ENCODE measurements at places on chromosomes 16 and 17.

DNA sequence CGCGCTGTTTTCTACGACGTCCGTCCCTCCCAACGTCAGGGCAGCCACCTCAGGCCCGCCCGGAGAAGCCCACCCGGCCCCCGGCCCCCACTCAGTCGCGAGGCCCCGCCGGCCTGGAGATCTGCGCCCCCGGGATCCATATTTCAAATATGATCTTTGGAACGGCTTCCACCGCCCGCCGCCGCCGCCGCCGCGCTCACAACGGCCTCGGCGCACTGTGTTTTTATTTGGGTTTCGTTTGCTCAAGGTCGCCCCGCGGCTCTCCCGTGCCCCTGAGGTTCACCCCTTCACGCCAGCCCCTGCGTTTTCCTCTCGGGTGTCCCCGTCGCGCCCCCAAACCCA is 4.2 kb upstream of the CBX4 start:
- no peak for DNase-seq

DNA sequence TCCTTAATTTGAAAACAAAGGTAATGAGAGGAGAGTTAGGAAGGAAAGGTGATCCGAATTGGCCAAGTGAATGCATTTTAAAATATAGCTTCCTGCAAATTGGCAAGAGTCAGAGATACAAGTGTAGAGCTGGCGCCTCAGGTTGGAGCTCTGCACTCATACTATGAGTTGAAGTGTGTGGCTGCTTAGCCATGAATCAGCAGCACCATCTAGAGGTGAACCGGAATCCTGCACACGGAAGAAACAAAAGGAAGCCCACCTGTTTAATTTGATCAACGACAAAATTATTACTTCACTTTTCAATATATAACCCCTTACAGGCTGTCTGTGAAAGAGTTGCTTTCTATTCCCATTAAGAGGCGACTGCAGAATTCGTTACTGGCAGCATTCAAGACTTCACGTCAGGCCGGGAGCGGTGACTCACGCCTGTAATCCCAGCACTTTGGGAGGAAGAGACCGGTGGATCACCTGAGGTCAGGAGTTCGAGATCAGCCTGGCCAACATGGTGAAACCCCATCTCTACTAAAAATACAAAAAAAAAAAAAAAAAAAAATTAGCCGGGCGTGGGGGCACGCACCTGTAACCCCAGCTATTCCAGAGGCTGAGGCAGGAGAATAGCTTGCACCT is 1253.7 kb upstream of the CDH8 start:
- DNase-seq = no peak

DNA sequence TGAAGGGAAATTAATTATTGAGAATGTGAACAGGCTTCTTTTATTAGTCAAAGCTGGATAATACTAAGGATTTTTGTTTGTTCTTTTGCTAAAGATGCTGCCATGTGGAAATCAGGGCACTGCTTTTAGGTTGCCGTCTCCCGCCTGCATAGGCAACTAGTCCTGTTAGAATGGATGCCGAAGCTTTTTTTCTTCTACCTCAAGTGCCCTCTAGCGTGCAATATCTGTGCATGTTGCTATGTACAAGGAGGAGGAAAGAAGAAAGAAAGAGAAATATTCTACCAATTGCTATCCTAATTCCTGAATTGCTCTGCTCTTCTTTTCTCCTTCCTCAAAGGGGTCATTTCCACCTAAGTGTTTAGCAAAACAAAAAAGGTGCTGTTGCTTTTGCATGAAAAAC is 5.2 kb upstream of the CDH8 start:
- no peak for DNase-seq

DNA sequence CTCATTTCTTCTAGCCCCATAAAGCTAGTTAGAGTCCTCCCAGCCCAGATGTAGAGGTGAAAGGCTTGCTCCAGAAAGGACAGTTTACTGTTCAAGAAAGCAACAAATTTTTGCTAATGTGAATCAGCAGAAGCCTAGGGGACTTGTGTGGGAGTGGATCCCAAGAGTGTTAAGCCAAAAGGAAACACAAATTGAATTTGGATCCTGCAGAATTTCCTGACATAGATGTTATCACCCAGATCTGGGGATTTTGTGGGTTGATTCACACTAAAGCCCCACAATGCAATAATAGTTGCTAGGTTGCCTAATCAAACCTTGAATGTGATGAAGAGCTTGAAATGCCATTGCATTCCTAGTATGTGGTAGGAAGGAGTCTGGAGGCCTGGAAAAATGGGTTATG is 135.2 kb upstream of the HS3ST3A1 start:
- DNase-seq = no peak

GRCh38 chr16:23575834-23576233 is 18.3 kb downstream of the UBFD1 start:
- DNase-seq = no peak

GRCh38 chr16:57999366-57999970 is 1.0 kb downstream of the ZNF319 start:
- DNase-seq = no peak

DNA sequence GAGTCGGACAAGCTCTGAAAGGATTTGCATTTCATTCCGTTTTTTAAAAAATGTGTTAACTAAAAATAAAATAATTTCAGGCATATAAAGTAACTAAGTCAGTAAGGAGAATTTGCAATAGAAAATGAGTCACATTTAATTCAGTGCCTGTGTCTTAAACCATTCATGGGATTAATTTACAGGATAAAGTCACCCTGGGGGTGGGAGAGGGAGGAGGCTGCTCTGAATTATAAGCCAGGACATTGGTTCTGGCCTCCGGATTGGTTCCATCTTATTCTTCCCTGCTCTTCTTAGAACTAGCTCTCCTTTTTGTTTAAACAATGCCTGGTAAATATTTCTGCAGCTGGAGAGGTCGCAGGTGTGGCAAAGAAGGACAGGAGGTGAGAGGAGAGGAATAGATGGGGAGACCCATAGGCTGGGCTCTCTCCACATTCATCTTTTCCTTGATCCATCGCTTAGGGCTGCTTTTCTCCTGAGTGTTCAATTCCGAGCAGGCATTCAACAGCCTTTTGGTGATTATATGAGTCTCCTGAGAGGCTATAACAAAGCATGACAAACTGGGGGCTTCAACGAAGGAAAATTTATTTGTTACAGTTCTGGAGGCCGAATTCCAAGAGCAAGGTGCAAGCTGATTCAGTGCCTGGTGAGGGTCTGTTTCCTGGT is 319.2 kb downstream of the PHKB start:
- DNase-seq = no peak

DNA sequence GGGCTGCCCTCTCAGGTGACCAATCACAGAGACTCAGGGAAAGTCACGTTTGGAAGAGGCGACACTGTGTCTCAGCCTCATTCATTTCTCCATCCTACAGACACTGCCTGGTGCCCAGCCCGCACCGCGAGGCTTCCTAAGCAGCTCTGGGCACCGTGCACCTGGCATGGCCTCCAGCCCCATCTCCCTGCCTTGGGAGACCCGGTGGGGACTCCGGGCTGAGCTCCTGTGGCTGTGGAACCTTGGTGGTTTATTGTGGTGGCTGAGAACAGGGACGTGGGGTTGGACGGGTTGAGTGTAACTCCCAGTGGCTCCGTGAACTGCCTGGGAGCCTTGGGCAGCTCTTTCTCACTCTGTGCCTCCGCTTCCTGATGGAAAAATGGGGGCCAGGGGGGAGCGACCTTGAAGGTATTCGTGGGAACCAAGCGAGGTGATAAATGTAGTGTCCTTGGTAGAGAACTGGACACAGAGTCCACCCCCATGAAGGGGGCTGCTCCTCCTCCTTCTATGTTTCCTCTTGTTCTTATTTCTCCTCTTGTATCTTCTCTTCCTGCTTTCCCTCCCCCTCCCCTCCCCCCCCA is 215.4 kb downstream of the SEC14L1 start:
- DNase-seq = no peak

DNA sequence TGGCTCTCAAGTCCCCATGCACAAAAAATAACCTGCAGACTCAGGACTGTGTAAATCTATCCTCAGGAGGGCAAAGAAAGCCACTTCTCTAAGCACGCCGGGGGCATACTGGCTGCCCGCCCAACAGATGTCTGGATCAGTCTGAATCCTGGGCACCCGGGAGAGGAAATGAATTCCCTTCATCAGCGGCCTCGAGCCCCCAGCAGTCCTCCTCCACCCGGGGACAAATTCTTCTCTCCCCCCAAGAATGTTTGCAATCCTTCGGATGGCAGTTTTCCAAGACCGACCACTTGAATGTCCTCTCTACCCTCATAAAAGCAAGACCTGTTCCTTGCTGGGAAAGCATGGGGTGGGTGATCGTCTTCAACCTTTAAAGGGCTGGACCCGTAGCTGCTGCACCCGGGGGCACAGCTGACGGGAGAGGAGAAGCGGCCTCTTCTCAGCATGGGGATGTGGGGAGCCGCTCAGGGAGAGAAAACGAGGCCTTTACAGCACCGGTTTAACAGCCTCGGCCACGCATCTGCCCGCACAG is 9.4 kb upstream of the MAP2K3 start:
- DNase-seq = no peak

DNA sequence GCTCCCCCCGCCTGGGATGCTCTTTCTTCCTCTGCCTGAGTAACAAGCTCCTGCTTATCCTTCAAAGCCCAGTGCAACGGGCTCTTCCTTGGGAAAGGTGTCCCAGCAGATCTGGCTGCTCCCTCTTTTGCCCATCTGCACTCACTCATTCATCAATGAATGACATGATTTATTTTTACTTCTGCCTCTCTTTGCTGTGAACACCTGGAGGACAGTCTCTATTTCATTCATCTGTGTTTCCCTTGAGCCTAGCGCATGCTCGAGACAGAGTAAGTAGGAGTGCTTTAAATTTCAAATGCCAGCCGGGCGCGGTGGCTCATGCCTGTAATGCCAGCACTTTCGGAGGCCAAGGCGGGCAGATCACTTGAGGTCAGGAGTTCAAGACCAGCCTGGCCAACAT is 22.0 kb upstream of the GINS2 start:
- no peak for DNase-seq

DNA sequence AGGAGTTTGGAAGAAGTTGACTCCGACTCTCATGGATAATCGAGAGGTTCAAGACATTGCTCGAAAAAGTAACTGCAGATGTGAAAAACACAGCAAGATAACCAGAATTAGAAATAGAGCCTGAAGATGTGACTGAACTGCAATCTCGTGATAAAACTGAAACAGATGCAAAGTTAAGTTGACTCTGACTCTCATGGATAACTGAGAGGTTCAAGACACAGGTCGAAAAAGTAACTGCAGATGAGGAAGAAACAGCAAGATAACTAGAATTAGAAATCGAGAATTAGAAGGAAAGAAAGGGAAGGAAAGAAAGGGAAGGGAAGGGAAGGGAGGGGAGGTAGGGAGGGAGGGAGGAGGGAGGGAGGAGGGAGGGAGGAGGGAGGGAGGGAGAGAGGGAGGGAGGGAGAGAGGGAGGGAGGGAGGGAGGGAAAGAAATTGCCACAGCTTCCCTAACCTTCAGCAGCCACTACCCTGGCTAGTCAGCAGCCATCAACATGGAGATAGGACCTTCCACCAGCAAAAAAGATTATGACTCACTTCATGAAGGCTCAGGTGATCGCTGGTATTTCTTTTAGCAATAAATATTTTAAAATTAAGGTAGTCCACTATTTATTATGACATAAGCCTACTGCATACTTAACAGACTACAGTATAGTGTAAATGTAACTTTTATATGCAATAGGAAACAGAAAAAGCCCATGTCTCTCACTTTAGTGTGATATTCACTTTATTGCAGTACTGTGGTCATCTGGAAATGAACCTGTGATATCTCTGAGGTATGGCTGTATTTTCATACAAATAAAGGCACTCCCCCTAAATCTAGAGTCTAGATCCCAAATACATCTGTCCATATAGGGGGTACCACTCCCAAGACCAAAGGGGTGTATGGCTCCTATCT is 68.3 kb downstream of the KANSL1 start:
- no peak for DNase-seq

All from HFF-Myc (cell line).